ENCODE measurements at places on chromosomes 2 and 18.

- no peak for DNase-seq
Observed at GRCh38 chr2:129623783-129624182, 355.7 kb upstream of the RAB6C start.

DNA sequence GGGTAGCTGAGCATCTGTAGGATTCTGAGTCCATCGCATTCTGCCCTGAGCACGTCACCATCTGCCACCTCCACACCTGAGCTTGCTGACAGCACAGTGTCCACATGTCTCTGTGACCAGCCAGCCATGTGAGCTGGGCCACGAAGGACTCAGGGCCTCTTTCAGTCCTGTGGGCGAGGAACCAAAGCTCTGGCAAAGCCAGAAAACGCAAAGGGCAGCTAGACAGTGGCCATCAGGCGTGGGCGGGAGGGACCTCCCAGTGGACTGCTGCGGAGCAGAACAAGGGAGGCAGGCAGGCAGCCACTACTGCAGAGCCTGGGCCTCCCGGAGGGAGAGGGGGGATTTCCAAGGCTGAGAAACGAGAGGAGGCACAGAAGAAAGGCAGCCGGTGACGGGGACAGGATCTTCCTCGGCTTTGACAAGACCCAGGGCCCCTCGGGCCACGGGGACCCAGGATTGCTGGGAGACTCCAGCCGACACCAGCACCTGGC lies 274.6 kb upstream of the SALL3 start:
- DNase-seq = no peak

GRCh38 chr2:138023976-138024375 lies 59.7 kb downstream of the HNMT start:
- no peak for DNase-seq

- no peak for DNase-seq
Observed at GRCh38 chr2:240435948-240436682, 652 bp downstream of the GPC1 start.

- DNase-seq = no peak
Observed at GRCh38 chr2:117064021-117064420, 750.5 kb upstream of the DDX18 start.

DNA sequence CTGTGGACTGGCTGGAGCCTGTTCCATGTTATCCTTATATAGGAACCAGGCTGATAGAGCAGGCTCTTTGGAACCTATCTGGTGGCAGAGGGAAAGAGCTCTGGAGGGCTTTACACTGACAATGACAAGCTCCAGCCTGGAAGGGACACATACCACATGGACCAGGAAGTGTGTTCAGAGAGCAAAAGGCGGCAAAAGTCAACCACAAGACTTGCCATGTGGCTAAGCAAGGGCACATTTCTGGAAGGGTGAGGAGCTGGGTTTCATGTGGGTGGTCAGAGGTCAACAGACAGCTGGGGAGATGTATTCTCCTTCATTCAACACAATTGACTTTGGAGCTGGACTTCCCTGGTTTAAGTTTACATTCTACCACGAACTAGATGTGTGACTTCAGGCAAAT lies 325.2 kb downstream of the DYSF start:
- DNase-seq = no peak

DNA sequence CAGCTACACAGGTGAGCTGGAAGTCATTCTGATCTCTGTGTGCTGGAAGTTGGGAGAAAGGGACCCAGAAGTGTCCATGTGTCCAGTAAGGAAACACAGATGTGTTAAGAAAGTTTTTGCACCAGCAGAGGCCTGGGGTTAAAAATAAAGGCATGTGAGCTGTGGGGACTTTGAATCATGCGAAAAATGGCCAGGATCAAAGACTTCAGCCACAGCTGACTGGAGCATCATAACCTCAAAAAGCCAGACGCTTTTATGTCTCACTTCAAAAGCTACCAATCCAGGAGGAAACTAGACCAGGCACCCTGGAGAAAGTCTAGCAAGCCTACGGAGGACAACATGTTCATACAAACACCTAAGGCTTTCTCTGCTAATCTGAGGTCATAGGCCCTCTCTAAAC lies 503.6 kb upstream of the REG3G start:
- DNase-seq = no peak

DNA sequence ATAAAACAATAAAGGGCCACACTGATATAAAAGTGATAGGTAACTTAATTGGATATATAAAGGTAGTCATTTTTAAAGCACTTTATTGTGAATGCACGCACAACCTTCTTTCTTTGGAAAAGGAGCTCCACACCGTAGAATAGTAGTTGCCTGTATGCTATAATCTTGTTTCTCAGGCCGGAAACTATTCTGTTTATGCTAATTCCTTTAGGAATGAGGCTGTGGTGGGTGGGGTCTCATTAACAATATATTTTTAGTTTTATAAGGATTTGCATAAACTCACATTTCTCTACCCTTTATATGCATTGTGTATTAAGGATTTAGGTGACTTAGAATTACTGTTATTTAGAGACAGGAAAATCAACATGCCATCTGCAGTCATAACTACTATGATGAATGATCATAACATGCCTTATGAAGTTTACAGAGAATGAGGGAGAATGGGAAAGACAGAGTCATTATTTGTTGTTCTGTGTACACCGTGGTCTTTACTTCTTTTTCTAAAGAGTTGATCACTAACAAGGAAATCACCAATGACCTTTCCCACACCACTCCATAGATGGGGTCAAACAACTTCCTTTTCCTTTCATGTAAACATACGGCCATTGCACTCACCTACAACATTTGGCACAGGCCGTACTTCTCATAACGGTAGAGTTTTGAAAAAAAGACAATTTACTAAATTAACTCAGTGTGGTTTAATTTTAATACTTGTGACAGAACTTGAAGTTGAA lies 84.5 kb downstream of the PIEZO2 start:
- DNase-seq = no peak

Measured in body of pancreas (tissue), 4 donors.